ENCODE measurements at places on chromosomes 3 and 15. TPM values are rescaled to one million over a fixed set of nuclear protein-coding genes. Genes with fewer than 3 reads are reported as not detected.

GRCh38 chr3:57029924-57030323 is 30.5 kb upstream of the SPATA12 start:
- DNase-seq = no peak

DNA sequence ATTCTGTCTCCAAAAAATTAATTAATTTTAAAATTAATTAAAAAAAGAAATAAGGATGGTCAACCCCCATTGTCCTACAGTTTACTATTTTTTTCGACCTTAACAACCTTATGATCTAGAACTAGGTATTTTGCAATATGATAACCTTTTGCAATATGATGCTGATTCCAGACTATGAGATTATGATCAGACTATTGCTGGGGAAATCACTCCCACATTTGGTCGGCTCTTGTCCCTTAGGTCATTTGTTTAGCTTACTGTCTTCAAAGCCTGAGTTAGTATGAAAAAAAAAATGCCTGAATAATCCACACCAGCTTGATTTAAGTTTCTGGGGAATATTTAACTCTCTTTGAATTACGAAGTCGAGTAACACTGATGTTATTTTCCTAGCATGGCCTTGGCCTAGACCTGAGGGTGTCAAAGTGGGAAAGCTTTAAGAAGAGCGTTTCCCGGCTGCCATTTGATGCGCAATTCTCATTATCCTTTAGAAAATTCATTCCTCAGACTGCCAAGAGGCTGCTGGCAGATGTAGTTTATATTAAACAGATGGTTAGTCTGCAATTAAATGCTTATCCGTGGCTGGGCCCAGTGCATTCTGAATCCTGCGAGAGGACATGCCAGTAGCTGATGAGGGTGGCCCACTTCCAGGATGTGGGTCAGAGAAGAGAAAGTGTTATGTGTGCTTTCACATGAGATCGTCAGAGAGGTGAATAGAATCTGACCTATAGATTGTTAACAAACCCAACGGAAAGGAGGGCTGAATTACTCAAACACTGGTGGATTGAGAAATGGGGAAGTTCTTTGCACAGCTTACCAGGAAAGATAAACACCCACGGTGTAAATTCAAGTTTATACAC is 496.0 kb upstream of the THBS1 start:
- no peak for DNase-seq

DNA sequence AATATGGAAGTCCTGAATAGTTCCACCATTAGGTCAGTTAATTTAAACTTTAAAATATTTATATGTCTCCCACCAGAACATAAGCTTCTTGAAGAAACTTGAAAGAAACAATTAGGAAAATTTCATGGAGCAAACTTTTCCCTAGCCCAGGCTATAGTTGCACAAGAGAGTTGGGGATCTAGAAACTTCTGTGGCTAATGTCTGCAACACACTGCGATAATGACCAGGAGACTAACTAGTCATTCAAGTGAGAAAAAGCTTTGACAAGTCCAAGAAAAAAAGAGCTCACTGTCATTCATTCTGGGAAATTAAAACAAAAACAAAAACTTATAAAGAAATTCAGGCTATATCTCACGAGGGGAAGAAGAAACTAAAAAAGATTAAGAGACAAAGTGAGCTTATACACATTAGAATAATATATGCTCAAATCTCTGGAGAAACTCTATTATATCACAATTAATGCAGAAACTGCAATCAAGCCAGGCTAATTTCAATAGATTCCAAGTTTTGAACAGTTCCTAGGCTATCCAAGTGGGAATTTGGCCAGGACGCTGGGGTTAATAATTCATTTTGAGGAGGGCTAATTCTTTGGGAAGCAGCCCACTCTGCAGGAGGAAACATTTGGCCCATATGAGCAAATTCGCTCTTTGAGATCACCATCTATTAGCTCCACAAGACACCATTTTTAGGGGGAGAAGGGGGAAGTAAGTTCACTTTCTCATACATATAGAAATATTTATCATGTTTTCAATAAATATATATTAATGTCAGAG is 134.6 kb downstream of the MEIS2 start:
- no peak for DNase-seq

PP2D1 gene
- not detected for total RNA-seq

SPINK8 gene
- total RNA-seq = not detected

GOLGA8O gene
- total RNA-seq = 1.8 TPM

Measured in CD8-positive, alpha-beta T cell (primary cell).